Astrocyte of the spinal cord (primary cell): ENCODE measurements at places on chromosomes 2 and 18.

GRCh38 chr2:86221066-86221684 lies 21.9 kb downstream of the MRPL35 start:
- peak; percentile 52 for DNase-seq

GRCh38 chr2:27133195-27133875 lies 1.1 kb downstream of the PREB start:
- DNase-seq: no peak

DNA sequence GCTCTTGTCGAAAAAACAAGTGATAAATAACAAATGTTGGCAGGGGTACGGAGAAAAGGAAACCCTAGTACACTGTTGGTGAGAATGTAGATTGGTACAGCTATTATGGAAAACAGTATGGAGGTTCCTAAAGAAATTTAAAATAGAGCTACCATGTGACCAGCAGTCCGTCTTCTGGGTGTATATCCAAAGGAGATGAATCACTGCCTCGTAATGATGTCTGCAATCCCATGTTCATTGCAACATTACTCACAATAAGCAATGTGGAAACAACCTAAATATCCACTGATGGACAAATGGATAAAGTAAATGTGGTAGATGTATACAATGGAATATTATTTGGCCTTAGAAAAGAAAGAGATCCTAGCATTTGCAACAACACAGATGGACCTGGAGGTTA lies 50.6 kb downstream of the SLC16A14 start:
- DNase-seq: peak; percentile 37

- no peak for DNase-seq
These were observed 41.7 kb downstream of the ZDBF2 start for GRCh38 chr2:206316141-206316540.

- no peak for DNase-seq
These were observed 46.0 kb downstream of the SLC66A2 start for GRCh38 chr18:79905389-79905911.

- peak; percentile 12 for DNase-seq
These were observed 104.5 kb downstream of the DCDC2C start for GRCh38 chr2:3807853-3808252.

- no peak for DNase-seq
These were observed 190.8 kb downstream of the SH3BP4 start for GRCh38 chr2:235142601-235143000.

DNA sequence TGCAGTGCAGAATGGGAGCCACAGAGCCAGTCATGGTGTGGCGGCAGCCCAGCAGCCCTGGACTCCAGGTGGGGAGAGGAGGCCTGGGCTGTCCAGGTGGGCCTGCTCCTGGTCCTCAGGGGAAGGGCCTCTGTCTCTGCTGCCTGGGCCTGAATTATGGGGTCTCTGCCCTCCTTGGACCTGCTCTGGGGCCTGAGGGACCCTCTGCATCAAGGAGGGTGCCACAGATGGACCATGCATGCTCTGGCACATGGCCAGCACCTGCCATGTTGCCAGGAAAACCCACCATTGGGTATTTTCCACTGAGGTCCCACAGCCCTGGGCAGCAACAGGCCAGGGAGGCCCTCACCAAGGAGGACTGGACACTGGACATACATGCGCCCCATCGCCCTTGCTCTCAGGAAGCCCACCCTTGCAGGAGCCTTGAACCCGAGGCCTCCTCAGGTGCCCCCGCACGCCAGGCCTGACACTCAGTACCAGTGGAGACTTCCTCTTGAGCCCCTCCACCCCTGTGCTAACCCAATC lies 107.1 kb downstream of the NDUFA10 start:
- DNase-seq: no peak

DNA sequence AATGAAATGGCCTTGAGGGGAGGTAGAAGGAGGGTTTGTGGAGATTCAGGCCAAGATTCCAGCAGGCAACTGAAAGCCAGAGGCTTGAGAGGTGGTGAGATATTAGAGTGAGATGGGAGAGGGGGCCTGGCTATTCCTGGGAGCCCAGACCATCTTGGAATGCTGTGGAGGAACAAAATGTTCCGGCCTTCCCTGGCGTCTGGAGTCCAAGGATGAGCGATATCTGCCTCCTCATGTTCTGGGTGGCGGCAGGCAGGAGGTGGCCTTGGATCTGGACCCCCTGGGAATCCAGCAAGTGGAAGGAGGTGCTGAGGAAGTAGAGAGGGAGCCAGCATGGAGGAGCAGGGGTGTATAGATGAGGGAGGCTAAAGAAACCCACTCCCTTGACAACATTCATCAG lies 335.9 kb downstream of the CYP26B1 start:
- no peak for DNase-seq

- DNase-seq: peak; percentile 58
These were observed 1.4 kb downstream of the ITPRID2 start for GRCh38 chr2:181892799-181893435.

DNA sequence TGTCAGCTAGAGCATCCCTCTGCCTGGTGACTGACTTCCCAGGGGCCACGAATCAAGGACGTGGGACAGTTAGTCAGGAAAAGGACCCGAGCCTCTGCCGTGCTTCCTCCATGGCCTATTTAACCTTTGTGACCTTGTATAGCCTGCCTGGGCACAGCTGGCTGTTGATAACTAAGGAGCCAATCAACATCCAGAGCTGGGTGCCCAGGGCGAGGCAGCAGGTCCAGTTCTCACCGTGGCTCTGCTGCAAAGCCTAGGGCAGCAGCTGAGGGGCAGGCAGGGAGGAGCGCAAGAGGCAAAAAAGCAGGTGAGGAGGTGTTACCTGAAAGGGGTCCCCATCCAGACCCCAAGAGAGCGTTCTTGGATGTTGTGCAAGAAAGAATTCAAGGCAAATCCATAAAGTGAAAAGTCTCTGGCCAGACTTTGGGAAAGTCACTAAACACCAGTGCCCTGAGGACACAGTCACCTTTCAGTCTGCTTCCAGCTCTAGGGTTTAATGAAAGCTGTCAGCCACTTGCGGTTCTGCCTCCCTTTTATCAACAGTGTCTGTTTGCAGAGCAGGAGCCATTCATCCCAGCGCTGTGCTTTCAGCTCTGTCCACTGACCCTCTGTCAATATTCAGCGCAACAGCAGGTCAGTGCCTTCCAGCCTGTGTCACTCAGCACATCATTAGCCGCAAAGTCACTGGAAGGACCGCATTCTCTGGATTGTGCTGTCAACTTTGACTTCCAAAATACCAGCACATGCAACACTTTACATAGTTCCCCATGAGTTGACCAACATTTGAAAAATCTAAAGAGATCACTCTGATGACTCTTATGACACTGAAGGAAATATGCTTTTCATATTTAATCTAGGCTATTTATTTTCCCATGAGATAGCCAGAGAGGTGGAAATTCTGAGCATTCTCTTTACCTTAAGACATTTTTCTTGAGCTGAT lies 38.6 kb upstream of the ASAP2 start:
- no peak for DNase-seq

- no peak for DNase-seq
These were observed 108.8 kb upstream of the SLC1A4 start for GRCh38 chr2:64880193-64880951.

DNA sequence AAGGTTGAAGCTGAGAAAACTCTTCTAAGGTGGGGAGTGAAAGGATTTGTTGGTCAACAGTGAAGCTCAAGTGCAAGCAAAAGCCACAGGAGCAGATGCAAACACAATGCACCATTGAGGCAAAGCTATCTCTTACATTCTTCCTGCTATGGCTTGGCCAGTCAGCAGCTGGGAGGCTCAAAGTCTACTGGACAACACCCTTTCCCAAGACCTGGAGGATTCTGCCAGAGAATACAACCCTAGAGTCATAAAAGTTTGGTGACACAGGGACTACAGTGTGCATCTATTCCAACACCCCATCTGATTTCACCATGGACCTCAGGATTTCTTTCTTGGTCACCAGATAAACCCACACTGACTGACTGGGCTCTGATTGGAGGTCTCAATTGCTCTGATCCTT lies 342.0 kb downstream of the HRH4 start:
- no peak for DNase-seq

DNA sequence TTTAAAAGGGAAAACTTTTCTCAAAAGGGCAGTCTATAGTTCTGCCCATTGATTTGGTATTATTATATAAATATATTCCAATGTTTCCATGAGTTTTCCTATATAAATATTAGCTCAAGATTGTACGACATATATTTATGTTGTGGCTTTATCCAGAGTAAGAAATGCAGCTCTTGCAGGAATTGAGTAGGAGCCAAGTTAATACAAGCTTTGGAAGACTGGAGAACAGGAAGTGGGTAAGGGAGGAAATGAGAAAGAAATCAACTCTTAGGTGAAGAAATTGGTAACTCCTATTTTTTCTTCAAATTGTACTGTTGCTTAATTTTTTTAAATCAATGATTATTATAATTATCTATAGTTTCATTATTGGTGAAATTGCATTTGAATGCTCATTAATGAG lies 105.4 kb upstream of the FAM117B start:
- peak; percentile 71 for DNase-seq
